ENCODE measurements at places on chromosomes 13 and 19.

DNA sequence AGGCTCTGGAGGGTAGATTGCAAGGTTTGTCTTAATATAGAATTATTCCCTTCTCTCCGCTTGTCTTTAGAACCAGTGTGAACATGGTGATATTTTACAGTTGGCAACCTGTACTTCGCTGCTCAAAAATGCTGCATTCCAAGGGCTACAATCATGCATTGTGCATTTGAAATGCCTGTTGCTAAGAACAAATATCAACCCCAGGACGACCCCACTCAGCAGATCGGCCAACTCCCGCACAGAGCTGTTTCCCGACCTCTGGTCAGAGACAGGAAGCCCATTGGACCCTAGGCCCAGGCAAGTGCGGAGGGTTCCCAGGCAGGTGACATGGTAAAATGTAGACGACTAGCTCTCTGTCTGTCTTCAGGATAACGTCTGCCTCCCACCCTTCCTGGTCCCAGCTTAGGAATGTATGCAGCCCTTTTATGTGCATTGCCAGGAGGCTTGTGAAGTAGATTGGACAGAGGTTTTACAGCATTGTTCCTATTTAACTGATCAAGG, 263.5 kb downstream of the FOXO1 start:
- DNase-seq = peak; percentile 72

GRCh38 chr13:26420282-26420960, 137.1 kb upstream of the WASF3 start:
- DNase-seq = no peak

GRCh38 chr13:98054301-98054700, 88.6 kb upstream of the FARP1 start:
- DNase-seq = no peak

- DNase-seq = peak; percentile 8
These were observed 98.1 kb upstream of the SLITRK1 start for GRCh38 chr13:83980331-83980730.

DNA sequence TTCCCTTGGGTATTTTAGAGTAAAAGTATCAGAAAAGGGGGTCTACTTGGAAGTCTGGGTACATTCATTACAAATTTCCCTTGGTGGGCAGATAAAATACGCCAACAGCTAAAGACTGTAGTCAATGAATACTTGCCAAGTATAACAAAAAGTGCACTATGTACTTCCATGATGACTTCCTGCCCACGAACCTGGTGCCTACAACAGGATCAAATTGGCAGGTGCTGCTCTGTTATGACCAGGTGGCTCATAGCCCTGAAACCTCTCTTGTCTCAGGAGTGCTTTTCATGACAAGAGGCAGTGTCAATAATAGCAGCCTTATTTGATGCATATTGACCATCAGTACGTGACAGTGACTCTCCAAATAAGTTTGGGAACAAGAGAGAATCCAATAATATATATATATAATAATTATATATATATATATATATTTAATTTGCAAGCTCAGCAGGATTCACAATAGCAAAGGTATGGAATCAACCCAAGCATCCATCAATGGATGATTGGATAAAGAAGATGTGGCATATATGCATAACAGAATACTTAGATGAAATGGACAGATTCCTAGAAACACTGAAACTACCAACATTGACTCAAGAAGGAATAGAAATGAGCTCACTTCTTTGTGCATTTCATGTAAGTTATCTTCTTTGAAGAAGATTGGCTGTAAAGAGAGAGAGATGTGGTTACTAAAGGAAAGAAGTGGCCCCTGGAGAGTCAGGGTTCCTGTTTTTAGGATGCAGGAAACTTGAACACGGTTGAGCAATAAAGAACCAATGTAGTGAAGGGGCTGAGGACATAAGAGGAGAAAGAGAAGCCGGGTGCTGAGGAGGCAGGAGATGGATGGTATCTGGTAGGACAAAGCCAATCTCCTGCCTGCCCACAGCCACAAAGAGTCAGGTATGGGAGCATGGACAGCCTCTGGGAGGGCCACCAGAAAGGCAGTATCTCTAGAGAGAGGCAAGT, 52.0 kb upstream of the GTF2F2 start:
- no peak for DNase-seq

GRCh38 chr19:55015126-55015525, 22.9 kb downstream of the GP6 start:
- DNase-seq = no peak

DNA sequence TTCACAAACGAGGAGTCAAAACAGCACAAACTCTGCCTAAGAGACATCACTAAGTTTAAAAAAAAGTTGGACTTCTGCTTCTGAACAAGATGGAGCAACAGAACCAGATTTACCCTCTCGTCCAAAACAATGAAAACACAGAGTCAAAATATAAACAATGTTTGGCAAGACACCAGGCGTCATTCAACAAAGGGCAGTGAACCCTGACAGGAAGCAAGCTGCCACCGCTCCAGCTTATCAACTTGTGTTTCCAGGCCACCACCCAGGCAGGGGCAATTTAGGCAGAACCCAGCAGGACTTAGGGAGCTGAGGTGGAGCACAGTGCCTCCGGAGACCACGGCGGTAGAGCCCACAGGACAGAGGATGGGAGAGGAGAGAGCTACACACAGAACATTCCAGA, 8.6 kb upstream of the NAPA start:
- DNase-seq = no peak

GRCh38 chr13:45240143-45240542, 39.3 kb upstream of the KCTD4 start:
- DNase-seq = peak; percentile 41

GRCh38 chr13:100394005-100394695, 194.4 kb downstream of the GGACT start:
- DNase-seq = peak; percentile 91

- DNase-seq = no peak
These were observed 32.9 kb upstream of the IGSF23 start for GRCh38 chr19:44580366-44580895.

- DNase-seq = peak; percentile 20
These were observed 54.5 kb downstream of the GPR180 start for GRCh38 chr13:94656176-94656575.

GRCh38 chr13:32752997-32753606, 166.8 kb downstream of the PDS5B start:
- no peak for DNase-seq
